ENCODE measurements at places on chromosomes 1 and 21.

GRCh38 chr1:109912214-109912861 lies 1.7 kb downstream of the CSF1 start:
- DNase-seq = no peak

- DNase-seq = no peak
These were observed 417.7 kb upstream of the ZRANB2 start for GRCh38 chr1:71498542-71498941.

- no peak for DNase-seq
These were observed 793.2 kb downstream of the PLA2G4A start for GRCh38 chr1:187621951-187622350.

- DNase-seq = no peak
These were observed 893.5 kb downstream of the LTN1 start for GRCh38 chr21:28099001-28099705.

- DNase-seq = no peak
These were observed 295.8 kb downstream of the MATN1 start for GRCh38 chr1:30427545-30427944.

GRCh38 chr1:245546875-245547274 lies 392.1 kb downstream of the KIF26B start:
- DNase-seq = no peak

GRCh38 chr1:224730965-224731364 lies 114.8 kb downstream of the CNIH3 start:
- no peak for DNase-seq

DNA sequence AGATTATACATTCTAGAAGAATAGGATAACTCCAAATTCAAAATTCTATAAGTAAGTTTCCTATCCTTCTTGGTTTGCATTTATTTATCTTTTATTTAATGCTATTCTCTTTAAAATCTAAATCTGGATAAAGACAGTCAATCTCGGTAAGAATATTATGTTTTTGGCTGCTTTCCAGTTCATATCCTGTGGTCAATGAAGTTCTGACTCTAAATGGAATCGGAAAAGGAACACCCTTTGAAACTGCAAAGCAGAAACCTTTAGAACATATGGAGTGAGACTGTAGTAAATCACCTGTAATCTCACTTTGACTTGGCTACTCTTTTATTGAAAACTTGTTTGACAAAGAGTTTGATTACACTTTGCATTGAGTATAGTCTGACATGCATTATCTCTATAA lies 85.2 kb downstream of the KIFAP3 start:
- DNase-seq = no peak

DNA sequence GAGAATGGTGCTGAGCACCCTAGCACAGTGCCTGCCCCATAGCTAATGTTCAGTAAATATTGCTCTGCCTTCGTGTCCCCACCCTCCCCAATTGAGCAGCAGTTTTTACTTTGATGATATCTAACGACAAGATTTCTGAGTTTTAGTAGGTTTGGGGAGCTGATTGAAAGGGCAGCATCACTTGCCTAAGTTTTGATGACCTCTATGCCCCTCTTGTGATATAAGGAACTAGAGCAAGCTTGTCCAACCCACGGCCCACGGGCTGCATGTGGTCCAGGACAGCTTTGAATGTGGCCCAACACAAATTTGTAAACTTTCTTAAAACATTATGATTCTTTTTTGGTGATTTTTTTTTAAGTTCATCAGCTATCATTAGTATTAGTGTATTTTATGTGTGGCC lies 1.6 kb downstream of the CNIH4 start:
- no peak for DNase-seq

- no peak for DNase-seq
These were observed 1.7 kb upstream of the GADD45A start for GRCh38 chr1:67683316-67683715.

DNA sequence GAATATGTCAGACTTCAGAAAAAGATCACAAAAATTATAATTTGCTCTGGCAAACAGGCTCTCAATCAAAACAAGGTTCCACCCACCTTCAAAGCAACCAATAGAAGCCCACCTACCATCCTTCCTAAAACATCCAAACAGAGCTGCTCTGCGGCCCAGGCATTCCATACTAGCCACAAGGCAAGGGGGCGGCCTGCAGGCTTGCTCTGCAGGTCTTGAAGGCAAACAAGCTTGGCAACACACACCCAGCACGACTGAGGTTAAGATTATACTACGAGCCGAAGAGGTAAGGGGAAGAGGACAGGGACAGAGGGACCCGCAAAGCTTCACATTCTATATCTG lies 207.3 kb downstream of the SLC45A1 start:
- no peak for DNase-seq

DNA sequence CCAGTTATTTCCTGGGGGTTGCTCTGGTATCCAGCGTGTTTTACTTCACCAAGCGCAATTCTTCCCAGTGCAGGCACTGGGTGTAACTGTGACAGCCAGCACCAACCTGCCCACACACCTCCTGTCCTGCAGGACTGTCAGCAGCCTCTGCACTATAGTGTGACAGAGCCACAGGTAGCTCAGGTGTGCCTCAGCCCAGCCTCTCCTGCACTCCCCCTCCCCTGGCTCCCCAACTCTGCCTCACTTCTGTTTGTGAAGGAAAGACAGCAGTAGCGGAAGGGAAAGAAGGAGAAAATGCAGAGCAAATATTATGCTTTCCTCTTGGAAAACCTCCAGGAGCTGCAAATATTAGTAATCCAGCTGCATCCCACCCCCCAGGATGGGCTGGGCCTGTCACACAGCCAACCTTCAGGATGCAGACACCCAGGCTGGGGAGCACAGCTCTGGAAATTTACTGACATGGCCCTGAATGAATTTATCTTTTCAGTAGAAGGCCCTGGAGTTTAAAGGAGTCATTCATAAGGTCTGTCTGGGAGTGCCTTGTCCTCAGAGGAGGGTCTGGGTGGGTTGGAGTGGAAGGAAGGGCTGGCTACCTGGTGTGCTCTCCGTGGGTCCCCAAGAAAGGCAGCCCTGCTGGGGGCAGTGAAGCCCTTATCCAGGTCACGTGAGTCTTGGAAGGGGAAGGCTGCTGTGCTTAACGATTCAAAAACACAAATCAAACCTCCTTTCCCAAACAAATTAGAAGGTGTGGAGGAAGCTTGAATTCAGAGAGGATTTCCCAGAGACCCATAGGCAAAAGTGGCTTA lies 20.9 kb downstream of the CAPN2 start:
- no peak for DNase-seq

GRCh38 chr1:72557446-72558049 lies 275.2 kb upstream of the NEGR1 start:
- DNase-seq = no peak

DNA sequence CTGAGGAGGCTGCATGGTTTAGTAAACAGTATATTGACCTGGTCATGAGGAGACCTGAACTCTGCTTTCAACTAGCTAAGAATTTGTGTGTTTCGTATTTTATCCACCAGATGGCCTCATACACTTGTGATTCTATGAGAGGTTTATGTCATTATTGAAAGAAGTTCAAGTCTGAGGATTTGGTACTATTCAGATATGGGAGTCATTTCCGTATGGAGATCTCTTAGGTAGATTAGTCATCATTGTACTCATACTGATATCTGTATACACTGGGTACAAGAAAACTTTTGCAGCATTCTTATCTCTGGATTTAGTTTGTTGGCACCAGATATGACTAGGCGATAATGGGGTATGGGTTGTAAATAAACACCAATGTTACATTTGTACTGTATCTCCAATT lies 26.6 kb downstream of the ATF6 start:
- DNase-seq = no peak

DNA sequence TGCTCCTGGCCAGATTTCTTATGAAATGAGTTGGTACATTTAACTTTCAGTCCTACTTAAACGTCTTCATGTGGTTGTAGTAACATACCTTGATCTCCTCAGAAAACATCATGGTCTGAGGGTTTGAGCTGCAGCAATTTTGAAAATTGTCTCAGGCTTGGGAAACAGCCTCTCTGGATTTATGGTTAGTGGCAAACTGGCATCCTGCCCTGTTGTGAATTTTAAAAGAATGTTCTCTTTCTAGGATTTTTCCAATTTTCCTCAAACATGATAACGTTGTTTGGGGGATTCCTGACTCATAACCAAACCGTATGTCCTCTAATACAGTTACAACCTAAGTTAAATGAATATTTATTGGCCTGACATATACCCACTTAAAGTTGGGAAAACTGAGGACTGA lies 624.4 kb downstream of the LMO4 start:
- no peak for DNase-seq

DNA sequence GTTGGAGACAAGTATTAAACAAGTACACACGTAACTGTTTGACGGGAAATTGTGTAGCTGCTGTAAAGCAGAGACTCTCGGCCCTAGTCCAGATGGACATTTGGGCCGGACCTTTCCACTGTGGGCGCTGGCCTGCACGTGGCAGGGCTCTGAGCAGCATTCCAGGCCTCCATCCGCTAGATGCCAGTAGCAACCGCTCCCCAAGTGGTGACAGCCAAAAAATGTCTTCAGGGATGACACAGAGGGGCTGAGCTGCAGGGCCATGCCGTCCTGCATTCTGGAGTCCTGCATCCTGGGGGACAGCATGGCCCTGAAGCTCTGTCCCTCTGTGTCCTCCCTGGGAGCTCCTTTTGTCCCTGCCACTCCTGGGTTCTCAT lies 24.8 kb downstream of the A3GALT2 start:
- DNase-seq = no peak

- no peak for DNase-seq
These were observed 153.2 kb downstream of the TGFB2 start for GRCh38 chr1:218498056-218498938.

DNA sequence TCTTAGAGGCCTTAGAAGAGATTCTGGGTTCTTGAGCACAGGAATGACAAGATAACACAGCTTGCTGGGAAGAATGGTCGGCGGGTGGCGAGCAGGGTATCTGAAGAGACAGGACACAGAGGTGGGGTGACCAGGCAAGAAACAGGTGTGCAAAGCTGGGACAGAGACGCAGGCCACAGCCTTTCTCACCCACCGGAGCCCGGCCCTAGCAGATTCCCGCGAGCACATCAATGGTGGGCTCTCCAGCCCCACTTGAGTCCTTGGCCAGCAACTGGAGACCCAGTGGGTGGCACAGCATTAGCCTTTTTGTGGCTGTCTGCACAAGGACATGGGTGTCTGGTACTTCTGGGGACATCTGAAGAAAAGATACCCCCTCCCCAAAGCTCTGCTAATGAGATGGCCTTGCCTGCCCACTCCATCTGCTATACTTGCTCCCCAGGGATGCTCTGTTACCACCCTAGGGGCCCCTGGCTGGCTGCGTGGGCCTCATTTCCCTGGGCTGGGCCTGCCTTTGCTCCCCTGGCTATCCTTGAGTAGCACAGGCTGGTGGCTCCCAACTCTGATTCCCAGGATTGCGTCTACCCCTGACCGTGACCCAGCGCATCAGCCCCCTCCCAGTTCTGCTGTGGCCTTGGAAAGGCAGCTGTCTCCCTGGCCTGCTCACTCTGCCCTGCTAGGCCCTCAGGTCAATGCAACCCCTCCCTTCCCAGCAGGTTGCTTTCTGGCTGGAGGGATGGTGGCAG lies 127.2 kb upstream of the ADAR start:
- no peak for DNase-seq

- no peak for DNase-seq
These were observed 65.3 kb upstream of the COL6A1 start for GRCh38 chr21:45916011-45916840.

GRCh38 chr1:216914974-216915373 lies 191.7 kb upstream of the ESRRG start:
- DNase-seq = no peak

All from stimulated activated CD8-positive, alpha-beta memory T cell treated with anti-CD3 and anti-CD28 coated beads, Interleukin-12 subunit alpha, Interleukin-12 subunit beta, amount 100 ng/mL, for 4 hours (primary cell).